LNCaP clone FGC (cell line): ENCODE measurements at places on chromosomes 4 and X.

GRCh38 chr4:121096629-121097028 is 24.3 kb upstream of the NDNF start:
- DNase-seq: no peak

- DNase-seq: no peak
Observed at GRCh38 chr4:184282251-184282713, 64.6 kb upstream of the ENPP6 start.

- no peak for DNase-seq
Observed at GRCh38 chr4:103397541-103397940, 199.4 kb upstream of the CENPE start.

DNA sequence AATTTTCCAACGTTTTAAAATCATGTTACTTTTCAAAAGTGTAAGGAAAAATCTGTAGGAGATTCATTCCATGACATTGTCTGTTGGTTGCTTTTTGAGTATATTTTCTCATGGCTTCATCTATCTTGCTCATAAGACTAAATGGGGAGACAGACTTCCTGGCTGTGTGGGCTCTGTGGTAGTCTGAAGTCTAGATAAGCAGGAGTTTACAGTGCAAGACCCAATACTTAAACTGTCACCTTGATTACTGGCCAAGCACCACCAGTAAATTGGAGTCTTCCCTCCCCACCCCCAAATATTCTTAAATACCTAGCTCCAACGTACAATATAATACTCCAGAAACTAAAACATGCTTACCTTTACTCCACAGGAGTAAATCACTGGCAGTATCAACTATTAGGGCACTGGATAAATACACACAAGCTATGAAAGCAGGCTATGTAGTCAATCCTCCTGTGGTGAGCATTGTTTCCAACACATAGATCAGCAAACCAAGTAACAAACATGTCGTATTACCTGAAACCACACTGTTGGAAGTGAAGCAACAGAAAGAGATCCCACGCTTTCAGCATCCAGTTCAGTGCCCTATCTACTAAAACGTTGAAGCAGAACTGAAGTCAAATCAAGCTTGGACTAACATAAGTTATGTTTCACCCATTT is 6.2 kb downstream of the HNRNPD start:
- DNase-seq: no peak

GRCh38 chr4:158863296-158863695 is 94.5 kb downstream of the FNIP2 start:
- DNase-seq: no peak

DNA sequence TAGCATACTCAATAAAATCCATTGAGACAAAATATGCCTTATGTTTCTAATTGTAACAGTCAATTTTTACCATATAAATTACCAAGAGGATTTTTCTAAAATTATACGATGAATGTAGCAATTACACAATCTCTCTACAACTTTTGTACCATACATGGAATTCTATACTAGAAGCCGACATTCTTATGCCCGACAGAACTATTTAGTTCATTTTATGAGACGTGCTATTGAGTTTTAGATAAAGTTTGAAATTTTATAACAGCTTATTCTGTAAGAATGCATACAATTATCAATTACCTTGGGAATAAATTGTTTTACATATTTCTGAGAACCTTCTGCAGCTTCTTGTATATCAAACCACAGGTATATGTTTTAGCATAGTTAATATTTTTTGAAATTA is 431.2 kb downstream of the DMD start:
- no peak for DNase-seq

DNA sequence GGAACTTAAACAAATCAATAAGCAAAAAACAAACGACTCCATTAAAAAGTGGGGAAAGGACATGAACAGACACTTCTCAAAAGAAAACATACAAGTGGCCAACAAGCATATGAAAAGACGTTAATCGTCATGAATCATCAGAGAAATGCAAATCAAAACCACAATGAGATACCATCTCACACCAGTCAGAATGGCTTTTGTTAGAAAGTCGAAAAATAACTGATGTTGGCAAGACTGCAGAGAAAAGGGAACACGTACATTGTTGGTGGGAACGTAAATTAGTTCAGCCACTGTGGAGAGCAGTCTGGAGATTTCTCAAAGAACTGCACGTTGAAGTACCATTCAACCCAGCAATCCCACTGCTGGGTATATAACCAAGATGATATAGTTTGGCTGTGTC is 23.7 kb downstream of the NEUROG2 start:
- no peak for DNase-seq

DNA sequence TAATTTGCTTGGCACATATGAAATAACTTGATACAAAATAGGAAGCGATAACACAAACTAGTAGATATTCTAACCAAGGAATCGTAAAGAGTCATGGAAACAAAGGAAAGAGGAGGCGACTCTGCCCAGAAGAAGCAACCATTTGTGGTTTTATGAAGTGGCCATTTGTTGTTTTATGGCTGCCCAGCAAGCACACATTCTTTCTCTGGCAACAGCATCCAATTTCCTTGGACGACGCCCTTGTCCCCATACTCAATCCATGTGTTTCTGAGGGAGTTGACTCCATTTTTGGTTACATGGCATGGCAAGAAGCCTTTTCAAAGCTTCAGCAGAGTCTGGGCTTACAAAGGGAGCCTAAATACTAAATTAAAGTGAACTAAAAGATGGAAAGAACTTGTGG is 295.1 kb downstream of the INPP4B start:
- no peak for DNase-seq

- no peak for DNase-seq
Observed at GRCh38 chr4:86557526-86557925, 36.6 kb upstream of the PTPN13 start.

DNA sequence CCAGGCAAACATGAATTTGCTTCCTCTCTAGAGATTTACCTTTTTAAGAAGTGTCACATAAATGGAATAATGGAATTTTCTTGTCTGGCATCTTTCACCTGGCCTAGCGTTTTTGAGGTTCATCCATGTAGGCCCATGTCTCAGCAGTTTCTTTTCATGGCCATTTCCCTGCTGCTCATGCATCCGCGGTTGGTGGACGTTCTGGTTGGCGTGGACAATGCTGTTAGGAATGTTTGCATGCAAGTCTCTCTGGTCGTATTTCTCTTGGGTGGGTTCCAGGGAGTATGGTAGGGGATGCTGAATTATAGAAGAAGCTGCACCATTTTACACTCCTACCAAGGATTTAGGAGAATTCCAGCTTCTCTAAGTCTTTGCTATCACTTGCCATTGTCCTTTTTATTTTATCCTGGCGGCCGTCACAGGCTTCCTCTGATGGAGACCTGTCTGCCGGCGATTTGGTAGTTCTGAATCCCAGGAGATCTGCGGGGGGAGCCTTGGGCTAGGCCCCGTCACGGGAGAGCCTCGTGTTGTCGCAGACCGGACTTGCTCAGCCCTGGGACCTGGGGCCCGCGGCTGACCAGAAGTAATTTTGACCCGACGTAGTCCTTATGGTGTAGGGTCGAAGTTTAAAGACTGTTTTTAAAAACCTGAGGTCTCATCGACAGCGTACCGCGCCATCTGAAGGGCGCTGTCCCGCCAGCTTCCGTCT is 56.9 kb upstream of the TADA2B start:
- DNase-seq: no peak

DNA sequence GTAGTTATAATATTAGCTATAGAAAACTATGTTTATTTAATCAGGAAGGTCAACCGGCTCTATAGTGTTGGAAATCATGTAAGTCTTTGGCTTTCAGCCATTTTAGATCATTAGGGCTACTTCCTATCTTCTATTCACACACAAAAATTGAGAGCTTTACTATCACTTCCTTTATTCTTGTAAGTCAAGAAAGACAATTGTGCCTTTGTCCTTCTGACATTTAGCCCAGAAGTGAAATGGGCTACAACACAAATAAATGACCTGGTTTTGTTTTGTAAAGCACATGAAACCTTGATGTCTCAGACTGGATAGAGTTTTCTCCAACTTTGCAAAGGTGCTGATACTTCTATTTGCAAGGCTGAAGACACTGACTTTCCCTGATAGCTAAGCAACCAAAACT is 122.4 kb upstream of the ACSL4 start:
- DNase-seq: no peak

GRCh38 chr4:131309628-131310027 is 1839.5 kb upstream of the PCDH10 start:
- DNase-seq: no peak

DNA sequence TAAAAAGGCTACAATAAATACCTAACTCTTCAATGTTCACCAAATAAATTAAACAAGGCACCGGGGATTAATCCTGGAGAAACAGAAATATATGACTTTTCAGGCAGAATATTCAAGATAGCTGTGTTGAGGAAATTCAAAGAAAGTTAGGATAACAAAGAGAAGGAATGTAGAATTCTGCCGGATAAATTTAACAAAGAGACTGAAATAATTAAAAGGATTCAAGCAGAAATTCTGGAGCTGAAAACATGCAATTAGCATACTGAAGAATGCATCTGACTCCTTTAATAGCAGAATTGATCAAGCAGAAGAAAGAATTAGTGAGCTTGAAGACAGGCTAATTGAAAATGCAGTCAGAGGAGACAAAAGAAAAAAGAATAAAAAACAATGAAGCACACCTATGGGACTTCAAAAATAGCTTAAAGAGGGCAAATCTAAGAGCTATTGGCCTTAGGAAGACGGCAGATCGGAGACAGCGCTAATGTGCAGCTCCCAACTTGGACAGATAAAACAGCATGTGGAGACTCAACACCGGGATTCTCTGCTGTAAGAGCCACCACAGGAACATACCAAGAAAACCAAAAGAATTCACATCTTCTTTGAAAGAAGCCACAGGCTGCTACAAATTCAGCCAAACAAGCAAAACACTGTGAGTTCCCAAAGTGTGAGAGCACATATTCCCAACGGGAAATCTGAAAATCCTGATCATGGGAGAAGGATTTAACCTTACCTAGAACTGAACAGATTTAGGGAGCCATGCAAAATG is 1290.9 kb downstream of the PCDH18 start:
- no peak for DNase-seq

DNA sequence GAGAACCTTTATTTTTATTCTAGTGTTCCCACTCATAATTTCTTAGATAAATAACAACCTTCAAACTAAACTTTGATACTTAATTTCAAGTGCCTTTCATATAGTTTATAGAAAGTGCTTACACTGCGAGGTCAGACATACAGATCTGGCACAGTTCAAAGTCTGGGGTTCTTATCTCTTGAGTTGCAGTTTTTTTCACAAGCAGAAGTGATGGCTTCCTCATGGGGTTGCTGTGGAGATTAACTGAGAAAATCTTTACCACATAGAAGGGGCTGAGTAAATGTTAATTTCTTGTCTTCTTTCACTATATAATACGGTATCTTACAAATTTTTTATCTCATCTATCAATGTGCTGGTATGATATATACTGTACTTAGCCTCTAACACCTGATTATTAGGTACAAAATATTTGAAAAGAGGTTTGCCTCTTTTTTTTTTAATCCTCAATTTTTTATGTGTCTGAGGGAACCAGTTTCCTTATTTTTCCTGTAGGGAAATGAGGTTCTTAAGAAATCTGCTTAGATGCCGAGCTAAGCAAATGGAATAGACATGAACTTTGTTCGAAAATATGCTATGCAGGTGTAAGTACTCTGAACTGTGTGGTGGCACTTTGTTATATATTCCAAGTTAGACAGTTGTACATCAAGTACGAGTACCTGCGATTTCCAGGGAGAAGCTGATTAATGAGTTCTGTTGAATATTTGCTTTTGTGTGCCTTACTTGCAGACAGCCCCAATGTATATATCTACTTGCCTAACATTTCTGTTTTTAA is 3.3 kb downstream of the ING2 start:
- no peak for DNase-seq

DNA sequence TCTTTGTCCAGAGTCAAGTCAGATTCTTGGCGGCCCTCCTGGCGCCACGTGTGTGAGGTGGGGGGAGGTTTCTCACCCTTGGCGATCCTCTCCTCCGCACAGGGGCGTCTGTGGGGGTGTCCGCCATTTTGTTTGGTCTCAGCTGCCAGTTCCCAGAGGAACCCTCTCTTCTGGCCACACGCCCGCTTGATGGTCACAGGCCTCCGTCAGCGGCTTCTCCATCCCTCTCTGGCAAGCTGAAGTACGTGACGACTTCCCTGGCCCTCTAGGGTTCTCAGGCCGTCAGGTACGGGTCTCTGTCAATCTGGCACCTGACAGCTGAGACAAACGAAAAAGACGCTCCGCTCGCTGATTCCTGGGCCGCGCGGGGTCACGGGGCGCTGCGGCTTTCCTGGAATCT is 272.6 kb downstream of the TRIML1 start:
- no peak for DNase-seq

- no peak for DNase-seq
Observed at GRCh38 chr4:13903061-13903460, 275.5 kb upstream of the BOD1L1 start.

DNA sequence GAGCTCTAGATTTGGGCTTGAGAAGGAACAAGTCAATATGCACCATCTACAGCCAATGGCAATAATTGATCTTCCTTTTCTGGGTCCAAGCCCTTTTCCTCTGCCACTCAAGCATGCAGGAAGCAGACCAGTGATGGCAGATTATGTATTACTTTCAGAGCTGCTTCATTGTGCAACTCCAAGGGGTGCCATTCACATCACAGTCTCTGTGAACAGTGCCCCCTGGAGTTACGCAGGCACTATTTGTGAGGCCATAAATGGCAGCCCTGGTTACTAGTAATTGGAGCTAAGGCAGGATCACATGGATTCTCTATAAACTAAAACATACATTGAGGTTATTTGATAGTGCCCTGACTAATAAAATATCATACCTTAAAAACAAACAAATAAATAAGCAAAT is 313.4 kb upstream of the SLC7A11 start:
- DNase-seq: no peak

- no peak for DNase-seq
Observed at GRCh38 chrX:635428-636090, 5.0 kb downstream of the SHOX start.

DNA sequence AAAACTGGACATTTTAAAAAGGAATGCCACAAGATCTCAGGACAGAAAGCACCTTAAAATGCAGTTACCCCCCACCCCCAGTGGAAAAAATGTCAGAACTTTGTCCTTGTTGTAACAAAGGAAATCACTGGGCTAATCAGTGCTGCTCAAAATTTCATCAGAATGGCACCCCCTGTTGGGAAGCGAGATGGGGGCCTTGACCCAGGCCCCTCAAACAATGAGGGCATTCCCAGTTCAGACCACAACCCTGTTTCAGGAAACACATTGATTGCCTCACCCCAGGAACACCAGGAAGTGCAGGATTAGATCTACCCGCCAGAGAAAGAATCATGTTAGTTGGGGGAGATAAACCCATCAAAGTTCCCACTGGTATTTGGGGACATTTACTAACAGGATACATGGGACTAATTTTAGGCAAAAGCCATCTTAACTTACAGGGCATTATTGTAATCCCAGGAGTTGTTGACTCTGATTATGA is 16.4 kb downstream of the SPIN2B start:
- DNase-seq: no peak
